ENCODE measurements at places on chromosomes 1 and 21. TPM values are rescaled to one million over a fixed set of nuclear protein-coding genes. Genes with fewer than 3 reads are reported as not detected.

The DNAH14 gene
- 40.7 TPM for total RNA-seq

The RGS8 gene
- 0.13 TPM for total RNA-seq

The C4BPB gene
- total RNA-seq = not detected

The CHIA gene
- total RNA-seq = not detected

The CHODL gene
- 0.73 TPM for total RNA-seq

The LRRN2 gene
- 2.5 TPM for total RNA-seq

- DNase-seq = no peak
These were observed 37.3 kb downstream of the OLFM3 start for GRCh38 chr1:101959456-101959855.

DNA sequence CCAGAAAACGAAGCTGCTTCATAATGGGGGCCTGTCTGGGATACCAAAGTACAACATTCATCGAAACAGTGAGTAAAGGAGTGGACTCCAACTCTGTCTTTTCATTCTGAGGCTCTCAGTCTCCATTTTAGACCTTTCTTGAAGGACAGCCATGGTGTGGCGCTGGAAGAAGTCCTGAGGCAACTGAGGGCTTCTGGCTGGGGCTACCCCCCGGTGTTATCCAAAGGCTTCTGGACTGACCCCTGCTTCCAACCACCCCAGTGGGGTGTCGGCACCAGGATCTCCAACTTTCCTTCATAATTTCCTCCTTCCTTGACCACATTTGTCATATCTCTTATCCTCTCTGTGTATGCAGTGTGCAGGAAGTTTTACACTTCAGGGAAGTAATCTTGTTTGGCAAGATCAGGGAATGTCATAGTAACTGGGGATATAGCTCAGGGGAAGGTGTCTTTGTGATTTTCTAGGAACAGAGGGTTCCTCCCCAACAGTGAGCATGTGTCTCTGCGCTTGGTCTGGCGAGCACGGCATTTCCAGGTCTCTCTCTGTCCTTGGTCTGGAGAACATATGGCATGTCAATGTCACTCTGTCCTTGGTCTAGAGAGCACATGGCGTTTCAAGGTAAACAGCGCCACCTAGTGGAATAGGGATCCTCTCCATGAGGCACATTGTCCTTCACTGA is 19.4 kb upstream of the BSDC1 start:
- peak; percentile 72 for DNase-seq

DNA sequence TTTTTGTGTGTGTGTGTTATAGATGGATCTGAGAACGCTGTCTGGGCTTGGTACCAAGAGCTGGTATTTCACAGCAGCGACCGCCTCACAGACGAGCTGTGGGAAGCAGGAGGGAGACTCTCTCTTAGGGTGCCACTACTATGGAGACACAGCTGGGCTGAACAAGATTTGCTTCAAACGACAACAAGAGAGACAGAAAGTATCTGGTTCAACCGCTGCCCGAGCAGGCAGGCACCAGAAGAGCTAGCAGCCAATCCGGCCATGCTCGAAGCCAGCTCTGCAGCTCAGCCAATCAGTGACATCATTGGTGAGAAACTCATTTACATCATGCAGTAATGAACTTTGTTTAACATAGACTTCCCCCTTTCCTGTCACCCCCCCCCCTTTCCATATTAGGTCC is 341.3 kb downstream of the USP25 start:
- no peak for DNase-seq

- DNase-seq = no peak
These were observed 30.9 kb downstream of the WNT3A start for GRCh38 chr1:228037401-228038386.

DNA sequence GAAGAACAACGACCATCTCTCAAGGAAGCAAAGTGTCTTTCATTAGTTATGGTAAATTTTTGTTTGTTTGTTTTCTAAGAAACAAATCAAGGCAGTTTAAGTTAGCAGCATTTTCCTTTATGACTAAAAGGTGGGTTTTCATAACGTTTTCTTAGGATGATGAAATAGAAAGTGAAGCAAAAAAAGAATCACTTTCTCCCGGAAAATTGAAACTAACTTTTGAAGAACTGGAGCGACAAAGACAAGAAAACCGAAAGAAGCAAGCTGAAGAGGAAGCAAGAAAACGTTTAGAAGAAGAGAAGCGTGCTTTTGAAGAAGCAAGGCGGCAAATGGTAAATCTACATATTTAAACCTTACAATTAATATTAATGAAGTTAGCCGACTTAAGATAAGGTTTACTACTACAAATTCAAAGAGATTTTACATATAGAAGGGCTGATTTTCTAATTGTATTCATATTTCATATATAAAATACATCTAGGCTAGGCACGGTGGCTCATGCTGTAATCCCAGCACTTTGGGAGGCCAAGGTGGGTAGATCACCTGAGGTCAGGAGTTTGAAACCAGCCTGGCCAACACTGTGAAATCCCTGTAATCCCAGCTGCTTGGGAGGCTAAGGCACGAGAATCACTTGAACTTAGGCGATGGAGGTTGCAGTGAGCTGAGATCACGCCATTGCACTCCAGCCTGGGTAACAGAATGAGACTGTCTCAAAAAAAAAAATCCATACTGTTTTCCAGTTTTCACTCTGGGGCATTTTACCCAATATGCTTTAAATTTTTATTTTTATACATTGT is 38.3 kb downstream of the NEXN start:
- DNase-seq = no peak

GRCh38 chr1:98454666-98455065 is 206.9 kb upstream of the SNX7 start:
- no peak for DNase-seq

- peak; percentile 40 for DNase-seq
These were observed 19.8 kb downstream of the COL6A2 start for GRCh38 chr21:46117586-46118315.
